ENCODE measurements at places on chromosomes 3 and 15. TPM values are rescaled to one million over a fixed set of nuclear protein-coding genes. Genes with fewer than 3 reads are reported as not detected.

The MASP1 gene
- 15.3 TPM for total RNA-seq

The LRTM1 gene
- not detected for total RNA-seq

The ITIH1 gene
- total RNA-seq: not detected

The ALDH1A3 gene
- total RNA-seq: 213 TPM

The SST gene
- not detected for total RNA-seq

The TTLL13 gene
- 0.16 TPM for total RNA-seq

The CHL1 gene
- 16.2 TPM for total RNA-seq

The ANKUB1 gene
- total RNA-seq: not detected

The GMPS gene
- 32.7 TPM for total RNA-seq

All from bronchial smooth muscle cell (primary cell).